ENCODE measurements at places on chromosomes 16 and 17.
A peak's percentile ranks its signal among the peaks of the same experiment; 100 is the strongest.

DNA sequence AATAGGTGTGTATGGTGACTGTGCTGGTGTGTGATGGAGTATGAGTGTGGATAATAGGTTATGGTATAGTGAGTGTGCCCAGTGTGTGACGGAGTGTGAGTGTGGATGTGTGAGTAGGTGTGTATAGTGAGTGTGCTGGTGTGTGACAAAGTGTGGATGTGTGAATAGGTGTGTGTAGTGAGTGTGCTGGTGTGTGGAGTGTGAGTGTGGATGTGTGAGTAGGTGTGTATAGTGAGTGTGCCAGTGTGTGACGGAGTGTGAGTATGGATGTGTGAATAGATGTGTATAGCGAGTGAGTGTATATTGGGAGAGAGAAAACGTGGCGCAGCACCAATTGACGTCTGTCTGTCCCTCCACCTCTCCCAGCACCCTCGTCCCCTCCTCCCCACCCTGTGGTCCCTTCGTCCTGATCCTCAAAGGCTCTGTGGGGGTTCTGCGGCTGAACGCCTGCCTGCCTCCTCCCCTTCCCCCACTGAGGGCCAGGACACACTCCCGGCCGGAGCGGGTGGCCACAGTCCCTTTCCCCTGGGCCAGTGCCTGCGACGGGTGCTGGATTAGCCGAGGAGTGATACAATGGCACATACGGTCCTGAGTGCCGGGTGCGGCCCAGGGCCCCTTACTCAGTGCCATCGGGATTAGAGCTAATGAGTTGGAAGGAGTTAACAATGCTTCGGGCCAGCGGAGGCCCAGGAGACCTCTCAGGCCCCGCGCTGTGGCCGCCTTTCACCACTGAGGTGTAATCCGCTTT is 160.0 kb downstream of the MRM1 start:
- DNase-seq, result no peak

DNA sequence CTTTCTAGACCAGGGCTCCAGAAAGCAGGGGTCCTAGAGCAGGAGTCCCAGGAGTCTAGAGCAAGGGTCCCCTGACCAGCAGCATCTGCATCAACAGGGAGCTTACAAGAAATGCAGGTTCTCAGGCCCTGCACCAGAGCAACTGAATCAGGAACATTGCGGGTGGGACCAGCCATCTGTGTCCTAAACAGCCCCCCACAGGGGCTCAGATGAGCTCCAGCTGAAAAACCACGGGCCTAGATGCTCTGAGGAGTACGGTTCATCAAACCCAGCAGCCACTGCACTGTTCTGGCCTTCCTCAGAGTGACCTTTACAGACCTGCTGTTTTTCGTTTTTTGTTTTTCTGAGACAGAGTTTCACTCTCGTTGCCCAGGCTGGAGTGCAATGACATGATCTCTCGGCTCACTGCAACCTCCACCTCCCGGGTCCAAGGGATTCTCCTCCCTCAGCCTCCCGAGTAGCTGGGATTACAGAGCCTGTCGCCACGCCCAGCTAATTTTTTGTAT is 438.2 kb downstream of the SOX9 start:
- no peak for DNase-seq

GRCh38 chr16:29835926-29836325 is 15.7 kb downstream of the MVP start:
- DNase-seq, result no peak

- DNase-seq, result no peak
Measured at GRCh38 chr16:86934581-86935375, 356.4 kb downstream of the FOXL1 start.

- peak; percentile 40 for DNase-seq
Measured at GRCh38 chr17:38605841-38606645, at the start of gene SRCIN1. TSS of gene SRCIN1 (minus strand) at chr17:38605952. CDS start at chr17:38605705, 247 bp downstream.

DNA sequence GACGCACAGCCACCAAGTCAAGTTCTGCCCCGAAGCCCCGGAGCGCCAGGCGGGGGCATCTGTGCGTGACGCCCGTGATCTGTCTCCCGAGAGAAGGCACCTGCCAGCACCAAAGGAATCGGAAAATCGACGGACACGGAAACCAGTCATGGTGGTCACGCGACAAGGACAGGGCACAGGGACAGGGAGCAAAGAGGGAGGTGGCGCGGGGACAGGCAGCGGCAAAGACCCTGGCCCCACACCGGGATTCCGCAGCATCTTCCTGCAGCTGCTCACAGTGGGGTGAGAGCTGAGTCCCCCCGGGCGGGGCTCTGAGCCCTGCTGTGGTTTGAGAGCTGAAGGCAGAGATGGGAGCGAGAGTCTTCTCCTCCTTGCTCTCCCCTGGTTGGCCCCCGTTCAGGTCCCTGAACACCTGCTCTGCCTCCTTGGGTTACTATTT is 56.4 kb downstream of the ABR start:
- DNase-seq, result no peak

GRCh38 chr17:39792526-39793221 is 54.9 kb downstream of the GRB7 start:
- no peak for DNase-seq

DNA sequence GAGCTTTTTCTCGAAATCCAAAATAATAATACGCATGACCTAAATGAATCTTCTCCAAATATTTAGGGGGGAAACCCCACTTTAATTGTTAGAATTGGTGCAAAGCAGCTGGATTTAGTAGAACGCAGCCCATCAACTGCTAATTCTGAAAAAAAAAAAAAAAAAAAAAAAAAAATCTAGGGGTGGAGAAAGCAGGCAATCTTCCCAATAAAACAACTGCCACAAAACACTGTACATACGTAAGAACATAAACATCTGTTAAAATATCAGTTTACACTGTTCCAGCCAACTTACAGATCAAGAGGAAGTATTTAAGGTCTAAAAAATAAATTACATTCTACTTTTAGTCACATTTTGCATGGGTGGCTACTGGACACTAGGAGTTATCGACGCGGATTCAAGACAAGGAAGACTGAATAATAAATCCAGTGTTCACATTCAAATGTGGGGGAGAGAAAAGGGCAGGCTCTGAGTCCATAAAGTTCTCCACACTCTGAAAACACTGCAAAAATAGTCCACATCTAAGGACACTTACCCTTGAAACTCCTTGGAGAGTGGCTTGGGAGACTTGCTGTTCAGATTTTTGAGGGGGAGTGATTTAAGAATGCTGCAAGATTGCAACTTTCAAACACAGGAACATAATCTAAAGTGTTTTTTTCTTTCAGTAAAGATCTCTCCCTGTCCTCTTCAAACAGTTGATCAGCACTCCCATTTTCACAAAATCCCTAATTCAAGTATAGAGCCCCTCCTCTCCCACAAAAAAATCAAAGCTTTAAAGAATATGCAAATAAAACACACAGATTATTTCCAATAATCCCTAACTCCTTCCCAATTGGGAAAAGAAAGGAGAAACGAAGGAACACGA is 1.3 kb downstream of the APPBP2 start:
- DNase-seq, result no peak

DNA sequence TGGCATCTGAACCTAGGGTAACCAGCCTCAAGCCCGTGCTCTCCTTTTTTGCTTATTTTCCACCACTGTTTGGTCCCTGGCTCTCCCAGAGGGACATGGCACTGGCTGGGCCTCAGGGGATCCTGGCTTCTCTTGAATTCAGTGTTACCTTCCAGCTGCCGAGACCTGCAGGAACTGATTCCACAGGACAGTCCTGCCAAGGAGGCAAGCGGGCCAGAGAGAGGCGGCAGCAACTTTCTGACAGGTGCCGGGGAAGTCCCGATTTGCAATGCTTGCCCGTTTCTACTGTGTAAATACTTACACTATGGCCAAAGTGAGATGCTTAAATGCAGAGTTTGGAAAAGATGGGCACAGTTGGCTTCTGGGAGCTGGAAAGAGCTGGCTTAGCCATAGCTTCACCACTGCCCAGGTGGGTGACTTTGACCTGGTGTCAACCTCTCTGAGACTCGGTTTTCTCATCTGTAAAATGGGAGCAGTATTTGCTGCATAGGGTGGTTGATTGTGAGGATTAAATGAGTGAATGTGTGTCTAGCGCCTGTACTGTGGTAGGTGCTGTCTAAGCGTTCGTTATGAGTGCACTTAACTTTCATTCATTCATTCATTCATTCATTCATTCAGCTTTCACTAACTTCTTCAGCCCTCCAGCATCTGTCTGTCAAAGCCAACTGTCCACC is 124.9 kb downstream of the CMIP start:
- DNase-seq, result no peak

- DNase-seq, result no peak
Measured at GRCh38 chr16:69520800-69521602, 44.8 kb upstream of the NFAT5 start.
